ENCODE measurements at places on chromosomes 3 and 15.

DNA sequence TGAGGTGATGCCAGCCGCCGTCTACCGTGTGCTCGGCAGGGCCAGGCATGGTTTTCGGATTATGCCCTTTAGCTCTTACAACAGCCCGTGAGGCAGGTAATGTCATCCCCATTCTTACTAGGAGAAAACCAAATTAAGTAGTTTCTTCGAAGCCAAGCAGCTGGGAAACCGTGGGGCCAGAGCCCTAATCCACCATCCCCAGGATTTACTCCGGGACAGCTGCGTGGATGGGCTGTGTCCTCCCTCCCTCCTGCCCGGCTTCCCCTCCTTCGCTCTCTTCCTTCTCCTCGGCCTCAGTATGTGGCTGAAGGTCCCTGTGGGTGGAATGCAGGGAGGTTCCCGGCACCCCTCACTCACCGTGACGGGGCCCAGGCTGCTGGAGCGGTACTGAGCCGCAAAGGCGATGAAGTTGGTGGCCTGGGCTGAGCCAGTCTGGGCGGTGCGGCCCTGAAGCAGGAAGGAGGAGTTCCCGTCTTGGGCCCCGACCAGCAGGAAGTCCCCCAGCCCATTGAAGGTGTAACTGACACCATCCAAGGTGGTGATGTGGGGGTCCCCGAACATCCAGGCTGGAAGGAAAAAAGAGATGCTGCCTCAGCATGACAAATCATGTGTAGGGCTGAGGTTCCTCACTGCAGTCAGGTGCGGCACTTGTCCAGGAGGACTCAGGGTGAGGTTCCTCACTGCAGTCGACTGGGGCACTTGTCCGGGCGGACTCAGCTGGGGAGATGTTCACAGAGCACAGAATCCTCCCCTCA lies 42.5 kb downstream of the MUC20 start:
- no peak for DNase-seq

DNA sequence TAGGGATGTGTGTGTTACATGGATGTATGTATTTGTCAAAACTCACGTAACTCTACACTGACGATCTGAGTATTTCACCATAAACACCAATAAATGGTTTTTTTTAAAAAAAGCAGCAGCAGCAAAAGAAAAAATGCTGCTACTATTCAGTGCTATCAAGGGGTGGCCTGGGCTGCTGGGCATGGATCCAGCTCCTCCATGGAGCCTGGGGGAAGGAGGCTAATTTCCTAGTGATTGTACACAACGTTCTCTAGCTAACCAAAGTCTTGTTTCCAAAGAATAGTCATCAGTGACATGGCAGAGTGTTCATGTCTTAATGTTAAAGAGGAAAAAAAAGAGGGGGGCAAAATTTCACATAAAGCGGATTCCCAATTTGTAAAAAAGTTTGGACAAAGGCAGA lies 29.0 kb downstream of the POMGNT2 start:
- DNase-seq = no peak

GRCh38 chr3:130841357-130841756 lies 52.5 kb upstream of the ATP2C1 start:
- DNase-seq = no peak

DNA sequence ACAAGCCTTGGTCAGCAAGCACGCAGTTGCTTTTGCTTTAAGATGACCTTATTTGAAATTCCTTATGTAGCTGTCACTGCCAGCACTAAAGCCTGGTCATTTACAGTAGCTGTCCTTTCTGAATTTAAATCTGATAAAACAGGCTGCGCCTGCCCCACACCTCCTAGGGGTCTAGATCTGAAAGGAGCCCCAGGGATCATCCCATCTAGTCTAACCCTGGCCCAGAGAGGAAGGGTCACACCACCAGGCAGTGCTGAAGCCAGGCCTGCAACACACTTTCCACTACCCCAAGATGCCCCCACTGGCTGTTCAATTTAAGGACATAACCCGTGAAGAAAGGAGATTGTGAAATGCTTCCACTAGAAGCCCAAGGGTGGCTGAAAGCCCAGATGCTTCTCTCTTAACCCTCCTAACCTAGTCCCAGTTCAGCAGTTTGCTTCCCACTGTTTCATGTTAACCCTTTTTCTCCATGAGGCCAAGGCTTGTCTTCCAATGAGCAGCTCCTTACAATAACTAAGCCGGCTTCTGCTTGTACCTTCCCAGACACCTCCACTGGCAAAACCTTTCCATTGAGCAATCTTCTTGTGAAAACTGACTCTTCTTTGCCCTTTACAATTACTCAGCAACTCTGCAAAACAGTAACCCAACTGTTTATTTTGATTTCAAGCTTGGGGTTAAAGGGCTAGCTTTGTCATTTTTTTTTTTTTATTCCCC lies 198.9 kb upstream of the LPP start:
- DNase-seq = no peak

GRCh38 chr3:128804017-128804810 lies 75.2 kb upstream of the ACAD9 start:
- DNase-seq = no peak
